ENCODE measurements at places on chromosomes 2 and 18. TPM values are rescaled to one million over a fixed set of nuclear protein-coding genes. Genes with fewer than 3 reads are reported as not detected.

- DNase-seq = no peak
Observed at GRCh38 chr18:52610451-52611115, 270.6 kb downstream of the DCC start.

GRCh38 chr2:197205585-197206215 lies 104.9 kb downstream of the ANKRD44 start:
- no peak for DNase-seq

ATRAID gene
- total RNA-seq = 121 TPM

GRCh38 chr2:42618116-42618515 lies 49.7 kb downstream of the MTA3 start:
- DNase-seq = no peak

- DNase-seq = peak; percentile 62
Observed at GRCh38 chr2:23925702-23926289, 1.1 kb downstream of the ATAD2B start.

- DNase-seq = no peak
Observed at GRCh38 chr18:59950215-59950944, 50.6 kb downstream of the PMAIP1 start.

- DNase-seq = no peak
Observed at GRCh38 chr2:165804719-165805118, 10.7 kb upstream of the GALNT3 start.

TFCP2L1 gene
- total RNA-seq = 31.8 TPM

UGT1A3 gene
- 1.1 TPM for total RNA-seq

- DNase-seq = no peak
Observed at GRCh38 chr2:64812285-64812684, 158.6 kb upstream of the SERTAD2 start.

DNA sequence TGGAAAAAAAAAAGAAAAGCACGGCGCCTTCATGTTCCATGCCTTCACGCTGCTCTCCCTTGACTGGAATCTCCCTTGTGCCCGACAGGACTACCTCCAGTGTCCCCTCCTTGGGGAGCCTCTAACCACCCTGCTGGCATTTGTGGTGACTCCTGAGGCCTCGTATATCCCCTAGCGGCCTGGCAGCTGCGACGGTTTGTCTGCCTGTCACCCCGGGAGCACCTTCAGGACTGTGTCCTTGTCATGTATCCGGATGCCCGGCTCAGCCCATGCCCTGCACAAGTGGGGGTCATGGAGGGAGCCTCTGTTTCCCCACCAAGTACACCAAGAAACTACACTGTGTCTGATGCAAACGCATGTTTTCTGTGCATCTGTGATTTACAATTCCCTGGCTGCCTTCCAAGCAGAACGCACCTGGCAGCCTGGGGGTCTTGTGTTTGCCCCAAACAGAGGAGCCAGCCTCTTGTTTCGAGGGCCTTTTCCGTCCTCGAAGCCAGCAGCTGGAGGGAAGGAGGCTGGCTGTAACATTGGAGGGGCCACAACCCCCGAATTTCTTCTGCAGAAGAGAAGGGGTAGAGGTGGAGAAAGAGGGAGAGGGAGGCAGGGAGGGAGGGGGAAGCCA lies 18.9 kb downstream of the TWIST2 start:
- no peak for DNase-seq

CCBE1 gene
- 3.2 TPM for total RNA-seq

- DNase-seq = peak; percentile 50
Observed at GRCh38 chr18:49055754-49056172, 105.0 kb upstream of the SMAD7 start.

CAD gene
- total RNA-seq = 9.0 TPM

DNA sequence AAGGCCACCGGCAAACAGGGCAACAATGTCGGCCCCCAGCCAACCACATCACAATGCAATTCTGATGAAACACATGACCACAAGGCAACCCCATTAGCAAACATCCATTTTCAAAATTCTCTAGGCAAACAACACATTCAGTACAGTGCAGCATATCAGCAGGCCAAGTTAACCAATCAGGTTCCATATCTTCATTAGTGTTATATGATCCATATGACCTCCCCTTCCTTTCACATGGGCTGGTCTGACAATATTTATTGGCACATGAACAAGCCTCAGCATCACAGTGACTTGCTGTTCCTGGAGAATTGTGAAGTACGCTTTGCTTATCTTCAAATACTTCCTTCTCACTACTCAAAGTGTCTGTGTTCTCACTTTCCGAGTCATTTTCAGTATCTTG lies 19.8 kb downstream of the RNF103 start:
- DNase-seq = no peak

GRCh38 chr18:6521803-6522418 lies 107.2 kb upstream of the L3MBTL4 start:
- DNase-seq = peak; percentile 22

GRCh38 chr2:204896146-204896545 lies 350.9 kb downstream of the PARD3B start:
- no peak for DNase-seq

DNA sequence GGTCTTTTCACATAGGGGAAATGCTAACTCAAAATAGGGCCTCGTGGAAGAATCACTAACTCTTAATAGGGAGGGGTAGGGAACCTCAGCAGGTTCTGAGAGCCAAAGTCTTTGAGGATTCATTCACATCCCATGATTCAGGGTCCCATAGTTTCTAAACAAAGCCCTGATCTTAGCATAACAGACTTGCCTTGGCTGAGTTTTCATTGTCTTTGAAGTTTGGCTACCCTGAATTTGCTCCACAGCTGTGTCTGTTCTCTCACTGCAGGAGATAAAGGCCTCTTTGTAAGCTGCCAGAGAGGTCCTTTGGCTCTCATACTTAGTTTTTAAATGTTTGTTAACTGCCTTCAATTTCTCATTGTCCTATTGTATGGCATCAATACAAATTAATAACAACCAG lies 54.5 kb downstream of the ZDBF2 start:
- DNase-seq = no peak

GRCh38 chr2:38747007-38747424 lies 4.1 kb downstream of the SRSF7 start:
- no peak for DNase-seq

REG3G gene
- total RNA-seq = not detected

DNA sequence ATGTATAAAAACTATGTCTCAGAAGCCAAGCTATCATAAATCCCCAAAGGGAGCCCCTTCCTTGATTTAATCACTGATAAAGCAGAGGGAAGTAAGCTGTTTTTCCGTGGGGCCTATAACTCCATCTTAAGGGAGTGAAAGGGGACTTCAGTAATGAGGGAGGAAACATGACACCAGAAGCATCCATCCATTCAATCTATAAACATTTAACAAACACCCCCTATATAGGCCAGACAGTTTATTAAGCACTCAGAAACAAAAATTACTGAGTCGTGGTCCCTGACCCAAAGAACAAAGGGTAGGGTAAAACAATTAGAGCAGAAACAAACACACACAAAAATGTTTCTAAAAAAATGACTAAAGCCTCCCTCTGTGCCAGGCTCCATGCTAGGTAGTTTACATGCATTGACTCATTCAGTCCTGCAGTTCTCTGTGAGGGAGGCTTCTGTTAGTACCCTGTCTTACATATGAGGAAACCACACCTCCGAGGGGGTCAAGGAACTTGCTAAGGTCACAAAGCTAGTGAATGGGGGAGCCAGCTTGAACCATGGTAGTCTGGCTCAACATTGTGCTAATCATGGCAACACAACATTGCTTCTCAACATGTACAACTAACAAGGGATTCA lies 472.1 kb downstream of the CDH2 start:
- DNase-seq = no peak

GRCh38 chr2:174524527-174524926 lies 37.7 kb upstream of the GPR155 start:
- DNase-seq = no peak

DNA sequence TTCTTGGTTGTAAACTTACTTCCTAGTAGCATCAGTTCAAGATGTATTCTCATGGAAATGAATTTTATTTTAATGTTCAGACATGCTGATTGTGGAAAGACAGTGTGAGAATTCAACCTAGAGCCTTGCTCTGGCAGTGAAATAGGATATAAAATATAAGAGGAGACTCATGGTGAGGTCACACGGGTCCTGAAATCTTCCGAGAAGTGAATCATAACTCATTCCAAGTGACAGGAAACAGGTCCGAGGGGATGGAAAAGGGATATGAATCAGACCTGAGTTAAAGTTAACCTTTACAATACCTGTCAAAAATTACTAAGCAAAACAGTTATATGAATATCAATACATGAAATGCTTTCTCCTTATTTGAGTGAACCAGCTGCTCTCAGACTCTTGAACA lies 185.2 kb upstream of the LRRTM1 start:
- DNase-seq = no peak

- DNase-seq = no peak
Observed at GRCh38 chr2:146652311-146652710, 1192.5 kb upstream of the ACVR2A start.

EML6 gene
- total RNA-seq = 2.9 TPM

- DNase-seq = no peak
Observed at GRCh38 chr2:17617955-17618354, 77.5 kb downstream of the VSNL1 start.

GRCh38 chr2:197164141-197164754 lies 146.3 kb downstream of the ANKRD44 start:
- no peak for DNase-seq

DNA sequence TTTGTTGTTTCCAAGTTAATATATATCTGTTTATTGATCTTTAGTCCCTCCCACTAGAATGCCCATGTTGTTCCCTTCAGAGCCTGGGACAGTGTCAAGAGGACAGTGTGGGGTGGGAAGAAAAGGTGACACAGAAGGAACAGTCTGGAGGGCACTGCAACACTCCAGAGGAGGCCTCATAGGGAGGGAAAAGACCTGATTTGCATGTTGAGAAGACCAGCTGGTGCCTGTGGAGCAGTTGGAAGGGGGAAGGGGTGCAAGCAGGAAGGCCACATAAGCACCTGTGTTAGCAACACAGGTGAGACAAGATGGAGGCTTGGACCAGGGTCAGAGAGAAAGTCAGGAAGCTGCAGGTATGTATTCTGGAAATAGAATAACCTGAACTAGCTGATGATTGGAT lies 48.1 kb upstream of the FHOD3 start:
- no peak for DNase-seq

DNA sequence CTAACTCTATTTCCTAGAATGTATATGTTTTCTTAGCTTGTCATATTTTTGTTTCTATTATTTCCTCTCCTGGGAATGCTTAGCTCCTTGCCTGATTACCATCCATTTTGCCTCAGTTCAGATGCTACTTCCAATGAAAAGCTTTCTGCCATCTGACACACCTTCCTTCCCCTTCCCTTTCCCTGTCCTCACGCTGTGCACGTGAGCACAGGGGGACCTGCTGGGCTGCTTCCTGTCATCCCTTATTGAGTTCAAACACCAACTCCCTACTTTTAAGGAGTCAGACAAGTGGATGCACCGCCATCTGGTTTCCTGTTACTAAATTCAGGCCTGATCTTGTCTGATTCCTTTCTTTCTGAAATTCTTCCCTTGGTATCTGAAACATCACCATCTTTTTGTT lies 2.4 kb upstream of the INO80C start:
- DNase-seq = no peak

GRCh38 chr2:43840965-43841364 lies 2.2 kb downstream of the ABCG8 start:
- peak; percentile 11 for DNase-seq

RBM44 gene
- 0.27 TPM for total RNA-seq

TDRD15 gene
- total RNA-seq = not detected

TOGARAM2 gene
- 5.1 TPM for total RNA-seq

ZAP70 gene
- total RNA-seq = 1.3 TPM

DNA sequence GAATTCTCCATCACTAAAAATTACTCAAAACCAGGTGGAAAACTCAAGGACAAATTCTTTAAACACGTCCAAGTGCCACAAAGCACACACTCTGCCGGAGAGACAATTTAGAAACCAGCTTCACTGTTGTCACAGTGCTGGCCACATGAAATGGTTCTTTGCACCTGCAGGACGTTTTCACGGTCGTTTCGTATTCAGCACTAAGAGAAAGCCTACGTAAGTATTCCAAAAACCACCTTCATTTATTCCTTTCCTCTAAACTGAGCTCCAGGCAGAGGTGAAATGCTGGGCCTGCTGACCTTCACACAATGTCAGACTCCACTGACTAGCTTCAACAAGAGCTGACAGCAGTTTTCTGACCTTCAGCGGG lies 680 bp downstream of the ATP5F1A start:
- no peak for DNase-seq

DNA sequence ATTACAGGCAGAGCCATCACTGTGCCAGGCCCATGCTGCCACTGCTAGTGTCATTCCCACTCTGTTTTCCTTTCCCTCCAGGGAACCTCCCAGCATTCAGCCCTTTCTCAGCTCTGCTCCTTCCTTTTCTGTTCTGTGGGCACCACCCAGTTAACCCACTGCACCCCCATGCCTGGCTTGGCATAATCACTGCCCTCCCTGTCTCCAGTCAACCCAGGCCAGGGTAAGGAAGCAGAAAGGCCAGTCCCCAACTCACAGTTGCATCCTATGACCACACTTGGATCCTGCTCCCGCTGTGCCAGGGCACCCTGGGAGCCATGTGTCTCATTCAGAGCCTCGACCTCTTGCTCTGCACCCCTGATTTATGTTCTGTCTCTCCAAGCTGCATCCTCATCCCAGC lies 32.2 kb downstream of the DPYSL5 start:
- DNase-seq = peak; percentile 52

GRCh38 chr18:39453882-39454281 lies 1888.3 kb upstream of the CELF4 start:
- DNase-seq = no peak

DNA sequence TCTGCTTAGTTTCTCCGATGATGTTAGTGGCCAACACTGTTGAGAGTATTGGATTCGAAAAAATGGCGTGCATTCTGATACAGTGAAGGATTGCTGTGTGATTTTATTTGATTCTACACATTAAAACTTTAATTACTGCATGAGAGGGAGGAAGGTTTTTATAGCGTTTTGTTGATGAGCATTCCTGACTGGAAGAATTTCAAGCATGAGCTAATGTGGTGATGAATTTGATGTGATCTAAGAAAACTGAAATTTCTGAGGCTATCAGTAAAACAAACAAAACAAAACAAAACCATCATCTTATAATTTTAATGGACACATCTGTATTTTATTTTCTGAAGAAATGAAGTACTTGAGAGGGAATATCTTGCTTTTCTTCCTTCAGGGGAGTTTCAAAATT lies 59.6 kb downstream of the ITGB6 start:
- no peak for DNase-seq

TEX44 gene
- not detected for total RNA-seq

IL1F10 gene
- 19.3 TPM for total RNA-seq

MC5R gene
- total RNA-seq = not detected

DNA sequence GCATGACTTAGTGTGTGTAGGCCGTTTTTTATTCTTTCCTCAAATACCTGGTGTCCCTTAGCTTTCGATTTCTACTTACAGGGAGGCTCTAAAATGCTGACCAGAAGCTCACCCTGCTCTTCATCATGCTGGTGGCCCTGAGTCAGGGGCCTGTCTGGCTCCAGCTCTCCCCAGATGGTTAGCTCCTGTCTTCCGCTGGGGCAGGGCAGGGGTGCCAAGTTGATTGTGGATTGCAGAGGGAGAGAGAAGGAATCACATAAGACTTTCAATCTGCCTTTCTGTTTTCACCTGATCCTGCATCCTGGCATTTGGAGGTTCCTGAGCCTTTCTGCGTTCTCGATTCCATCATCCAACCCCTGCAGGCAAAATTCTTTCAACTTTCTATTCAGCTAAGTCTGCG lies 4.2 kb downstream of the CIB4 start:
- no peak for DNase-seq

GRCh38 chr2:16871411-16871810 lies 205.8 kb upstream of the CYRIA start:
- no peak for DNase-seq
